ENCODE measurements at places on chromosomes 2 and 18. TPM values are rescaled to one million over a fixed set of nuclear protein-coding genes. Genes with fewer than 3 reads are reported as not detected.

GRCh38 chr2:37561615-37562569 is 109.5 kb downstream of the CDC42EP3 start:
- H3K36me3 ChIP-seq = no peaks in the 10 kb centered on the region
- peak overlapping the region; percentile 17 for H3K27ac ChIP-seq
- no peaks in the 10 kb centered on the region for H3K27me3 ChIP-seq
- H3K4me3 ChIP-seq = no peak overlapping the region
- H3K4me1 ChIP-seq = peaks cover 18% of the 10 kb centered on the region
- DNase-seq = peak; percentile 98

- H3K36me3 ChIP-seq = no peaks in the 10 kb centered on the region
- no peak overlapping the region for H3K4me3 ChIP-seq
- DNase-seq = no peak
- no peaks in the 10 kb centered on the region for H3K27me3 ChIP-seq
- H3K4me1 ChIP-seq = no peaks in the 10 kb centered on the region
Observed at GRCh38 chr18:13409026-13409425, 190.5 kb downstream of the LDLRAD4 start.

DNA sequence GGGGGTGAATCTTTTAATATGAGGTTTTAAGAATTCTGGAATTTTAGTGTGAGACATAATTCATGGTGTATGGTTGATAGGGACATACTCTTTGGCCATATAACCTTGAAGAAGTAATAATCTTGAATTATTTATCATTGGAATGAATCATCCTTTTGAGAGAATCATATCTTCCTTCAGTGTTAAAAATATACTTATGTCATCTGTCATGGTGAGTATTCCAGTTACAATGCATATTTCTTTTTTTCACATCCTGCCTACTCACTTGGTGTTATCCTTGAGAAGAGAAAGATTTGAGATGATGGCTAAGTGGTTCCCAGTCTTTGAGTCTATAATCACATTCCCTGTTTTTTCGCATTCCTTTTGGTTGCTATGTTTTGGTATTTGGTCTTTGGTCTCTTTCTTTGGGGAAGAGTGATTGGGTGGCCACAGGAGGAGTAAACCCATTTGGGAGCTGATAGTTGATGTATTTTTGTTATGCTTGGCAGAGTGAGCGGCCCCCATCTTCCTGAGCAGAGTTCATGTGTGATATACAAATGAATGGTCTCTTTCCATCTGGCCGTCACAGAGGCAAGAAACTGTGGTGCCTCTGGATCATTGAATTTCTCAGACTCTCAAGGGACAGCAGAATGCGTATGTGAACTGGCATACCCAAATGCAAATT is 21.6 kb downstream of the ASAP2 start:
- peak; percentile 89 for DNase-seq
- H3K36me3 ChIP-seq = no peaks in the 10 kb centered on the region
- no peak overlapping the region for H3K4me3 ChIP-seq
- peak overlapping the region; percentile 28 for H3K27ac ChIP-seq

- H3K36me3 ChIP-seq = no peaks in the 10 kb centered on the region
- no peak overlapping the region for H3K27ac ChIP-seq
- H3K4me1 ChIP-seq = no peaks in the 10 kb centered on the region
- H3K4me3 ChIP-seq = no peak overlapping the region
- H3K27me3 ChIP-seq = no peaks in the 10 kb centered on the region
Observed at GRCh38 chr2:191935247-191935646, 88.4 kb upstream of the CAVIN2 start.

DNA sequence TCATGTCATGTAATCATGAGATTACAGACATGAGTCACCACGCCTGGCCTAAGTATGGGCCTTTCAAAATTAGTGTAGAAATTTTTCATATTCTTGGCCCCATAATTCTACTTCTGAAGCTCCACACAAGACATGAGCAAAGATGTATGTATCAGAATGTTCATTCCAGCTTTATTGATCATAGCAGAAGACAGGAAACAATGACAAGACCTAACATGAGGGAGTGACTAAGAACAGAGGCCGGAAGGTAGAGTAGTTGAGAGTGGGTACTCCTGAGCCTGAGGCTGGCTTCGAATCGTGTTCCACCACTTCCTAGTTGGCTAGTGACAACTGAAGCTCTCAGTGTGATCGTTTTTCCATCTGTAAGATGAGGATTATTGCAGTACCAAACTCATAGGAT is 89.3 kb downstream of the ARMC9 start:
- H3K4me1 ChIP-seq = no peaks in the 10 kb centered on the region
- DNase-seq = no peak
- H3K27ac ChIP-seq = no peak overlapping the region
- peaks cover 12% of the 10 kb centered on the region for H3K36me3 ChIP-seq

DNA sequence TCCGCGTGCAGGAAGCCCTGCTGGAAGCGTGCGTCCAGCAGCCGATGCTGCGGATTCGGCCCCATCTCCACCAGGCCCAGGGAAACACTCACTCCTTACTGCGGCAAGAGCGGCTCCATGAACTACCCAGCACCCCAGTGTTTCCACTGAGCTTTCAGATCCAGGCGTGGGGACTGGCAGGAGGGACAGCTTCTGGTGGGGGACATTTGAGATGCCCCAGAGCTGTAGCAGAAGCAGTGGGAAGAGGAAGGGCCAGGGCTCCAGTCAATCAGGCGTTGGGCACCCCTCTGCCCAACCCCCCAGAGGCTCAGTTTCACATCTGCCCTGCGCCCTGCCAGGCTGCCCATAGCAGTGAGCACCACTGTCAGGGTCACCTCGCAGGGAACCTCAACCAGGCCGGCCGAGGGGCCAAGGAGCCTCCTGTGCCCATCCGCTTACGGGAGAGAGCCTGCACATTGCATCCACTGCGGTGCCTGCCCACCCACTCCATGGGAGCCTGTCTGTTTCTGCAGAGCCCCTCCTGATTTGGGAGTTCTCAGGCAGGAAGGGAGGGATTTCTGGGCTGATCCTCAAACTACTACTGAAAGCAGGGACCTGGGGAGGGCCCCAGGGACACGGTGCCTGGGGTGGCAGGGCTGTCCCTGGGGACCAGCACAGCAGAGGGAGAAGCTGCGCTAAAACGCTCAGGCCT is 4.6 kb downstream of the AGXT start:
- H3K4me1 ChIP-seq = no peaks in the 10 kb centered on the region
- no peak for DNase-seq
- no peak overlapping the region for H3K27ac ChIP-seq
- peaks cover 4% of the 10 kb centered on the region for H3K27me3 ChIP-seq
- H3K36me3 ChIP-seq = no peaks in the 10 kb centered on the region
- no peak overlapping the region for H3K4me3 ChIP-seq

- no peaks in the 10 kb centered on the region for H3K27me3 ChIP-seq
- DNase-seq = no peak
- H3K27ac ChIP-seq = no peak overlapping the region
- peaks cover 2% of the 10 kb centered on the region for H3K4me1 ChIP-seq
Observed at GRCh38 chr2:22282220-22282619, 1102.8 kb upstream of the KLHL29 start.

GRCh38 chr18:13474907-13475545 is 251.3 kb downstream of the FAM210A start:
- no peak for DNase-seq
- no peak overlapping the region for H3K27ac ChIP-seq
- no peaks in the 10 kb centered on the region for H3K36me3 ChIP-seq
- no peaks in the 10 kb centered on the region for H3K27me3 ChIP-seq
- H3K4me1 ChIP-seq = no peaks in the 10 kb centered on the region

GRCh38 chr2:180647221-180647620 is 333.2 kb upstream of the UBE2E3 start:
- DNase-seq = no peak
- no peaks in the 10 kb centered on the region for H3K36me3 ChIP-seq
- H3K27ac ChIP-seq = no peak overlapping the region
- H3K4me3 ChIP-seq = no peak overlapping the region
- no peaks in the 10 kb centered on the region for H3K27me3 ChIP-seq
- H3K4me1 ChIP-seq = no peaks in the 10 kb centered on the region

GRCh38 chr18:23350188-23350587 is 102.9 kb upstream of the RIOK3 start:
- no peaks in the 10 kb centered on the region for H3K27me3 ChIP-seq
- no peak for DNase-seq
- no peak overlapping the region for H3K27ac ChIP-seq
- H3K4me3 ChIP-seq = no peak overlapping the region
- H3K36me3 ChIP-seq = no peaks in the 10 kb centered on the region

DNA sequence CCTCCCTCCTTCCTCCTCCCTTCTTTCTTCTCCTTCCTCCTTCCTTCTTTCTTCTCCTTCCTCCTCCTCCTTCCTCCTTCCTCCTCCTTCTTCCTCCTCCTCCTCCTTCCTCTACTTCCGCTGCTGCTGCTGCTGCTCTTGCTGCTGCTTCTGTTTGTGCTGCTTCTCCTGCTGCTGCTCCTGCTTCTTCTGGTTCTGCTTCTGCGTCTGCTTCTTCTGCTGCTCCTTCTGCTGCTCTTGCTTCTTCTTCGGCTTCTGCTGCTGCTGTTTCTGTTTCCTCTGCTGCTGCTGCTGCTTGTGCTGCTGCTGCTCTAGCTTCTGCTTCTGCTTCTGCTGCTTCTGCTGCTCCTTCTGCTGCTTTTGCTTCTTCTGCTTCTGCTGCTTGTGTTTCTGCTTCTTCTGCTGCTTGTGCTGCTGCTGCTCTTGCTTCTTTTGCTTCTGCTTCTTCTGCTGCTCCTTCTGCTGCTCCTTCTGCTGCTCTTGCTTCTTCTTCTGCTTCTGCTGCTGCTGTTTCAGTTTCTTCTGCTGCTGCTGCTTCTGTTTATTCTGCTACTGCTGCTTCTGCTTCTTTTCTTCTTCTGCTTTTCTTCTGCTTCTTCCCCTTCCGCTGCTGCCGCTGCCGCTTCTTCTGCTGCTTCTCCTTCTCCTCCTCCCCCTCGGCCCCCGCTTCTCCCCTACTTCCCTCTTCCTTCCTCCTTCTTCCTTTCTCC is 8.6 kb downstream of the SNRNP27 start:
- no peak for DNase-seq
- H3K4me3 ChIP-seq = no peak overlapping the region
- no peaks in the 10 kb centered on the region for H3K27me3 ChIP-seq
- H3K4me1 ChIP-seq = no peaks in the 10 kb centered on the region
- no peak overlapping the region for H3K27ac ChIP-seq

UPP2 gene
- not detected for polyA plus RNA-seq

KCNE4 gene
- polyA plus RNA-seq = 17.8 TPM

TAF1B gene
- 19.5 TPM for polyA plus RNA-seq

CDH19 gene
- not detected for polyA plus RNA-seq

SCYGR3 gene
- not detected for polyA plus RNA-seq

RPRM gene
- not detected for polyA plus RNA-seq

POMC gene
- polyA plus RNA-seq = 0.33 TPM

All from fibroblast of lung (primary cell).